ENCODE measurements at places on chromosomes 5 and 9. TPM values are rescaled to one million over a fixed set of nuclear protein-coding genes. Genes with fewer than 3 reads are reported as not detected.

DNA sequence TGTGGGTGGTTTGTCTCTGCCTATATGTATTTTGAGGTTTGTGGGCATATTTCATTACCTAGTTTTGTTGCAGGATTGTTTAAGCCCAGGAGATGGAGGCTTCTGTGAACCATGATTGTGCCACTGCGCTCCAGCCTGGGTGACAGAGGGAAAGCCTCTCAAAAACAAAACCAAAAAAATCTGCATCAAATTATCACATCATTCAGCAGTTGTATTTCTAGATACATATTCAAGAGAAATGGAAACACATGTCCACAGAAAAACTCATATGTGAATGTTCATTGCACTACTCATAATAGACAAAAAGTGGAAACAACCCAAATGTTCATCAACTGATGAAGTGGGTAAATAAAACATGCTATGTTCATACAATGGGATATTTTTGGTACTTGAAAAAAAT lies 29.9 kb downstream of the HSPA4 start:
- no peak for DNase-seq

- DNase-seq, result no peak
Measured at GRCh38 chr5:159214486-159215271, 5.3 kb upstream of the RNF145 start.

GRCh38 chr5:40879163-40879942 lies 29.9 kb upstream of the C7 start:
- DNase-seq, result no peak

The FRMPD1 gene
- total RNA-seq, result 1.1 TPM

Measured in left ventricle myocardium inferior (tissue), 1 donor.